ENCODE measurements at places on chromosomes 16 and 17.

- no peak for DNase-seq
These were observed 6.3 kb upstream of the TBCD start for GRCh38 chr17:82745524-82745923.

- no peak for DNase-seq
These were observed 12.1 kb upstream of the RIPOR1 start for GRCh38 chr16:67516296-67517154.

DNA sequence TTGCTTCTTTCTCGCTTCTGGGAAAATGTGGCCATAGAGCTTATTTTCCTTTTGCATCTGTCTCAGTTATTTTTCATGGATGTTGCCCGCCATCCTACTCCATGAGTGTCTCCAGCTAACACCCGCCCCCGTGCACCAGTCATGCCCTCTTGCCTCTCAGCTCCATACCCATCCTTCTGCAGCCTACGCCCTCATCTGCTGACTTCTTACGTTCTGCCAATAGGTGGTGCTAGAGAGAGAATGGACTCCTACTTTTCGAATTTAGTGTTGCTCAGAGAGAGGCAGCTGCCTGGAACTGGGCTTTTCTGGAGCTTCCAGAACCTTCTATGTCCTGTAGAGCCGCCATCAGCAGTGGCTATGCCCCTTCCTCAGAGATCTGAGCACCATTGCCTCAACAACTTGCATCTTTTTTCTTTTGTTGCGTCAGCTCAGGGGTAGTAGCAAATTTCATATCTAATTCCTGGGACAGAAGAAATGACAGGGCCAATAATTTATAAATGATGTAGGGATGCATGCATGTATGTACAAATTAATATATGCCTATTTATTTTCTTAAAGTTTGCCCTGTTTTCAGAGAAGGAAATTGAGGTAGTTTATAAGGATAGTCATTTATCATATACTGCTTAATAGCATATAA lies 119.7 kb upstream of the MYOCD start:
- DNase-seq: no peak

GRCh38 chr17:39095309-39095686 lies 56.1 kb downstream of the PLXDC1 start:
- no peak for DNase-seq

GRCh38 chr16:84349862-84350684 lies 18.3 kb upstream of the ATP2C2 start:
- DNase-seq: no peak

GRCh38 chr17:46986366-46986765 lies 7.3 kb upstream of the RPRML start:
- no peak for DNase-seq

GRCh38 chr16:56769677-56770076 lies 39.7 kb downstream of the NUP93 start:
- DNase-seq: no peak

- DNase-seq: no peak
These were observed 183.3 kb downstream of the UTP18 start for GRCh38 chr17:51443646-51444045.
